ENCODE measurements at places on chromosomes 16 and 17.

- DNase-seq = no peak
Measured at GRCh38 chr17:73112246-73112645, 19.8 kb upstream of the SLC39A11 start.

- DNase-seq = no peak
Measured at GRCh38 chr17:29573558-29573869, 5.0 kb downstream of the TP53I13 start.

DNA sequence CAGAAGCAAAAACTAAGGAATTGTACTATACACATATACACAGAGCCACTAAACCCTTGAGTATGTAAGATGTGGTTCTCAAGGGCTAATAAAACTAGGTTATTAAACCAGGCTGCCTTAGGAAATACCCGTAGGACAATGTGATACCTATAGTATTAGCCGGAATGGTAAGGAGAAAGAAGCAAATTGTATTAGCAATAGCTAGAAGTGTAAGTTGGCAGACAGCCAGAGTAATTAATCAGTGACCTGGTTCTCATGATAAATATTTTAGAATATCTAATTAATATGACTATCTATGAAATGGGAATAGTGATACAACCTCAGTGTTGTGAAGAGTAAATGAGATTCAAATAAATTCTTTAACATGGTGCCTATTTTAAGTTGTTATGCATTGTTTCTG lies 18.6 kb downstream of the GDPD1 start:
- DNase-seq = no peak

DNA sequence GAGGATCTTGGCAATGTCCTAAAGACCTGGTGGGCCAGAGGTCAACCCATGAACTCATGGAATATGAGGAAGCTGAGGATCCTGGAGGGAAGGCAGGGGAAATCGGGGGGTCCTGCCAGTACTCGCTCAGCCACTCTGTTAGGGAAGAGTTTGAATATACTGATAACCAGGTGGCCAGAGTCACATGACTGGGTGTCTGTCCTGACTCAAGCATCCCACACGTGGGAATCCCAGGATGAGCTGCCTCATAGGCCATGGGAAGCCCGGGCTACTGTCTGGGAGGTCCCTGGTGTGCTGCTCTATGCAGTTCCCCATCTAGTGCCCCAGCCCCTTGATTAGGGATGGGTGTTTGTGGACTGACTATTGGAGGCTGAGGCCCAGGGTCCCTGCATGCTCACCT lies 1.6 kb downstream of the EXOC3L1 start:
- no peak for DNase-seq

DNA sequence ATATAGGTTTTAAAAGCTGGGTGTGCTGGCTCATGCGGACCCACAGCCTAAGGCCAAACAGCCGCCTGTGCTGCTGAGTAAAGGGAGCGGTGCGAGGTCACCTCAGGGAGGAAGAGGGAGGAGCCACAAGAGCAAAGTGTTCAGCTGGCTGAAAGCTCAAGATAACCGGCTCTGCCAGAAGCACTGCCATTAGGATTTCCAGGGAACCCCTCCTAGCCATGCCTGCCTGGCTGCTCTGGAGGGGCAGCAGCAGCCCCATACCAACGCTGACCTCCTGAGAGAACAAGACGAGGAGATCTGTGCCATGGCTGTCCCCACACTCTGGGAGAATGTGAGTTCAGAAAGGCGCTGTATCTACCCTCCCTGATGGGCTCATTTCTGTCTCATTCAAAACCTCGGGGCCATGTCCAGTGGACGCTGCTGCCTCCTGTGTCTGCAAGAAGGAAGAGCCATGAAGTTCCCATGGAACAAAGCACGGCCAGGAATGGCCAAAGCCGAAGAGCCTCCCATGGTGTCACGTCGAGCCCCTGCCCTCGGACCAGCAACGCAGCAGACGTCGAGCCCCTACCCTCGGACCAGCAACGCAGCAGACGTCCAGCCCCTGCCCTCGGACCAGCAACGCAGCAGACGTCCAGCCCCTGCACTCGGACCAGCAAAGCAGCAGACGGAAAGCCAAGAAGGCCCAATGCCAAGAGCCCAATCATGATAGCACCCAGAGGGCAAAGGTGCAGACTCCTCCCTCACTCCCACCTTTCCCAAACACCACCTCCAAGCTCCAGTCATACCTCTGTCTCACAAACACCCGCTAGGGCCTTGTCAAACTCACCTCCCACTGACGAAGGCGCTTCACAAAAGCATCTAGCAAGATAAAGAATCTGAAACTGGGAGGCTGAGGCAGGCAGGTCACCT lies 107.0 kb downstream of the ANKRD11 start:
- DNase-seq = peak; percentile 23

DNA sequence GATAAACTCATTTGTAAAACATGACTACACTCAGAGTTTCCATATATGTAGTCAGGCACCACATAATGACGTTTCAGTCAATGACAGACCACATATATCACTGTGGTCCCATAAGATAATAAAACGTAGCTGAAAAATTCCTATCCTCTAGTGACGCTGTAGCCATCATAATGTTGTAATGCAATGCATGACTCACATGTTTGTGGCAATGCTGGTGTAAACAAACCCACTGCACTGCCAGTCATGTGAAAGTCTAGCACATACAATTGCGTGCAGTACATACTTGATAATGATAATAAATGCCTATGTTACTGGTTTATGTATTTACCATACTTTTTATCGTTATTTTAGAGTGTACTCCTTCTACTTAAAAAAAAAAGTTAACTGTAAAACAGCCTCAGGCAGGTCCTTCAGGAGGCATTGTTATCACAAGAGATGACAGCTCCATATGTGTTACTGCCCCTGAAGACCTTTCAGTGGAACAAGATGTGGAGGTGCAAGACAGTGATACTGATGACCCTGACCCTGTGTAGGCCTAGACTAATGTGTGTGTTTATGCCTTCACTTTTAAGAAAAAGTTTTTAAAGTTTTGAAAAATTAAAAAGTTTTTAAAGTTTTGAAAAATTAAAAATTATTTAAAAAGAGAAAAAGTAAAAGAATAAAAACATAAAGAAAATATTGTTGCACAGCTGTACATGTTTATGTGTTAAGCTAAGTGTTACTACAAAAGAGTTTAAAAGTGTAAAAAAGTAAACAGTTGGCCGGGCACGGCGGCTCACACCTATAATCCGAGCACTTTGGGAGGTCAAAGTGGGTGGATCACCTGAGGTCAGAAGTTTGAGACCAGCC lies 9.0 kb downstream of the STAT5B start:
- peak; percentile 81 for DNase-seq
